Hematopoietic multipotent progenitor cell treated with erythropoietin and hydrocortisone succinate and interleukin-3 and kit ligand, for 8 days (in vitro differentiated cells): ENCODE measurements at places on chromosomes 4 and X.

DNA sequence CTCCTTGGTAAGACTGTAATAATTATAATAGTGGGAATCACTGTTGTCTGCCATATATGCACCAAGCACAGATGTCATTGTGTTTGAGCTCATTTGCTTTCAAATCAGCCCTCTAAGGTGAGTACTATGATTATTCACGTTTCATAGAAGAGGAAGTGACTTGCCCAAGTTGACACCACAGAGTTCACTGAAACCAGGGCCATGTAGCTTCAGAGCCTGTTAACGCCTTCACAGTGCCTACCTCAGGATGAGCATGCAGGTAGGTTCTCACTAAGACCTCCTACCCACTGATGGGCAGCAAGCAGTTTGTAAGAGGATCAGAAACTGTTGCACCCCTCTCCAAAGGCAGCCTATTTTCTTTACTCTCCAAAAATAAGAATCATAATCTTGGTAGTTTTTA lies 27.4 kb downstream of the TMPRSS11A start:
- no peak for DNase-seq

DNA sequence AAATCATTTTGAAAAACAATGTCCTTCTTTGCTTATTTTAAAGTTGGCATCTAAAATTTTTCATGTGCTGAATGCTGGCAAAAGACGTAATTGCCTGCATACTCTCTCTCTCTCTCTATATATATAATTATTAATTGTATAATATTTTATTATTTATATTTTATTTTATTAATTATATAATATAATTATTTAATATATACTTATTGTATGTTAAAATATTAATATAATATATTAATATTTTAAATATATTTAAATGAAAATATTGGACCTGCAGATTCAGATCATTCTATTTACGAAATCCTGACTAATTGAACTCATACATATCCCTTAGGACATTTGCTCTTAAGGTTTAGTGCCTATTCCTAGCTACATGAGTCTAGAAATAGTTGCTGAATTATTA lies 144.7 kb upstream of the VCX start:
- DNase-seq, result no peak

GRCh38 chr4:109303140-109303496 lies 660 bp upstream of the COL25A1 start:
- DNase-seq, result no peak

DNA sequence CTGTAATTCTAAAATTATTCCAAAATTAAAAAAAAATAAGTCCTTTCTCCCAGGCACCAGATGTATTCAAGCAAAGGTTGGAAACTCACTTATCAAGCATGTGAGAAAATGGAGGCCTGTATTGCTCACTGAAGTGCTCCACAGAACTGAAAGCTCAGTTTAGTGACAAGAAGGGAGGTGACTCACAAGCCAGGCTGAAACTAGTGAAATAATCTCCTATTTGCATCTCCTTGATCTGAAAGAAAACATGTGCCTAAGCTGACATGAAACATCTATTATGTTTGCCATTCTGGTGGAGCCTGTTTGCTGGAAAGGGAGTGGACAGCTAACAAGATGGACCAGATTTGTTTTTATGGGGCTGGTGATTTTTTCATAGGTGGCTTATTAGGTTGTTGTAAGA lies 54.0 kb upstream of the AMELX start:
- DNase-seq, result peak; percentile 15

GRCh38 chr4:73086095-73086868 lies 16.8 kb upstream of the COX18 start:
- no peak for DNase-seq

- no peak for DNase-seq
Measured at GRCh38 chr4:148007314-148007760, 275.4 kb downstream of the ARHGAP10 start.

GRCh38 chrX:150694738-150695410 lies 1.7 kb downstream of the MTMR1 start:
- no peak for DNase-seq

DNA sequence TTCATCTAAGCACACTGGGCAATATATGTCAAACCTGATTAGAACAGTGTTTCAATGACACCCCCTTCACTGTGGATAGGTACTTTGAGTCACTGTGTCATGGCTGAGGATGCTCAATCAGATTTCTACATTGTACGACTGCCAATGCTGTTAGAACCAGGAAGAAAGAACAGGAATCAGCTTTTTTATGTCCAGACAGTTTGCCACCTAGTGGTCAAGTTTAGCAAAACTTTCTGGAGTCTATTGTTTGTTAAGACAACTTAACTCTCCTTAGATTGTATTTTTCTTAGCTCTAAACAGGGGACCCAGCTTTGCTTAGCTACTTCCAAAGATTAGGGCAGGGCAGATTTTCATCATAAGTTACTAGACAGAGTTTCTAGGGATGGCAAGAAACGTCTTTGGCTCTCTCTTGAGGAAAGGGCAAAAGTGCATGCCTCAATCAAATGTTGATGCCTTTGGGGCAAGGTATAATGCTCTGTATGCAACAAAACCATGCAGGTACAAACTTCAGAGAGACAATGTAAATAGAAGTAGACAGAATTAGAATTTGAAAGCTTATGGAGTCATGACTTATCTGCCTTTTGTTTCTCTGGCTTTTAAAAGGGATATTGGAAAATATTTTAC lies 40.5 kb upstream of the BMP3 start:
- peak; percentile 68 for DNase-seq

DNA sequence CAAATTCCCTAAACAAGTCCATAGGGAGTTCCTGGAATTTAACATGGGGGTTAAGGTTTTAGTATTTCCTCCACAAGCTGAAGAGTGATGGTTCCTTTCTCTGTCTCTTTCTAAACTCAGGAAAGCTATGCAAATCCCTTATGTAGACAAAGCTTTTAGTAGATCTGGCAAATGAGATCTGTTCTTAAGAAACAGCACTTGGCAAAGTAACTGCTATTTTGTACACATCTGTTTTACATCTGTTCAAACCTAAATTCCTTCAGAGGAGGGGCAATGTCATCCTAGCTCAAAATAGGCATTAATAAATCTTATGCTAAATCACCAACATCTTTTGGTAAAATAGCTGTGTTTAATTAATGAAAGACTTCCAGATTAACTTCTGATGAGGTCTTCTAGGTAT lies 137.8 kb upstream of the TBC1D9 start:
- DNase-seq, result no peak

- DNase-seq, result no peak
Measured at GRCh38 chrX:149638860-149639259, 7.3 kb upstream of the TMEM185A start.

- no peak for DNase-seq
Measured at GRCh38 chr4:170741856-170742255, 652.1 kb upstream of the AADAT start.

GRCh38 chr4:60452266-60452665 lies 747.9 kb upstream of the ADGRL3 start:
- DNase-seq, result no peak

GRCh38 chrX:68719181-68719903 lies 71.9 kb downstream of the STARD8 start:
- no peak for DNase-seq

GRCh38 chr4:174303687-174304086 lies 20.0 kb downstream of the CEP44 start:
- no peak for DNase-seq

DNA sequence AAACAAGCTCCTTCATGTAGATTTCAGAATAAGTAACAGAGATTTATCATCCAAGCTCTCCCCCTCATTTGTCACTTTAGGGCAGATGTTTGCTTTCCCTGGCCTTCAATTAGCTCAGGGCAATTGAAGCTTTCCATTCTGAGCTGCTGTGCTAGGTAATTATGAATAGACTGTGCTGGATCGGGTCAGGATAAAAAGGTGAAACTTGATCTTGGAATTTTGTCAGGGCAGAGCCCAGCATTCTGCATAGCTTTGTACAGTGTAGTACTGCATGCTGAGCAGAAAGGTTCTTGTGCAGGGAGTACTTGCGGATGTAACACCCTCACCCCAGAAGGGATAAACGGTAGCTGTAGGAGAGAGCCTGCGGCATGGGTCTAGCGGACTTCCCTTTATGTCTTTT lies 64.0 kb upstream of the CLDN34 start:
- DNase-seq, result no peak

- no peak for DNase-seq
Measured at GRCh38 chr4:94256144-94256783, 48.6 kb downstream of the SMARCAD1 start.

DNA sequence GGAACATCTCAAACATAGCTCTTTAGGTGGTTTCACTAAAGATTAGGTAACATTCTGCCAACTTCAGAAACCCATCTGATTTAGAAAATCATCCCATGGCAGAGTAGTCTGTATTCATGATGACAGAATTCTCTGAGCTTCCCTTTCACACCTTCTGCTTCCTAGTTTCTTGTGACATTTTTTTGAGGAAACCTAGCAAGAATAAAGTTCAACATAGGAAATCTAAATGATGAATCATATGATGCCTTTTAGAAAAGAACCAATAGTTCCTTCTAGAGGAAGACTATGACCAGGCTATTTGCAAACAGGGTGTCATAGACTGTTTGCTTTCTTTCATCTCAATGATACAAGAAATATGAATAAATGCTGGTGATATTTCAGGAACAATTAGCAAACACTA lies 49.8 kb upstream of the CAMK2D start:
- DNase-seq, result no peak

DNA sequence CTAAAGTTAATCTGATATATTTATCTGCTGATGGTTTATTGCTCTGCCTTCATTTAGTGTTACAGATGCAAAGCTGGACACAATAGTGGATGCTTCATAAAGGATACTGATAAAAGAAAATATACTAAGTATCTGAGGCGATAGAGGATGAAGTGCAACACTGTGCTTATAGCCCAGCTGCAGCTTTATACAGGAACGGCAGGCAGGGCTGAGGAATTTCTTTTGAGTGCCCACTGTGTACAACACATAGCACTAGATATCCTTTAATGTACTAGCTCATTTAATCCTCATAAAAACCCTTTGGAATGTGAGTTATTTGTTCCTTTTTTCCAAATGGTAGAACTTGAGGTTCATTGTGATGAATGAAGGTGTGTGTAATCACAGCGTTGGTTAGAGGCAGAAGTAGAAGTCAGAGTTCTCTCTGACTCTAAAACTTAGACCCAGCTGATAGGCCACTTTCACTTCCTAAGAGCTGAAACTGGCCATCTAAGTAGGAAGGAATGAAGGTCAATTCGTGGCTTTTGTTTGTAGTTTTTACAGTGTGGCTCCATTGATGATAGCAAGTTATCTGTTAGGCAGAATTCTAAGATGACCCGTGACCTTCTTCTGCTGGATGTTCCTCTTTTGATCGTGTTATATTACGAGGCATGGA lies 138.0 kb downstream of the VEGFC start:
- DNase-seq, result no peak

- no peak for DNase-seq
Measured at GRCh38 chrX:63513825-63514568, 162.9 kb upstream of the SPIN4 start.

- no peak for DNase-seq
Measured at GRCh38 chr4:16692524-16692923, 205.9 kb downstream of the LDB2 start.

DNA sequence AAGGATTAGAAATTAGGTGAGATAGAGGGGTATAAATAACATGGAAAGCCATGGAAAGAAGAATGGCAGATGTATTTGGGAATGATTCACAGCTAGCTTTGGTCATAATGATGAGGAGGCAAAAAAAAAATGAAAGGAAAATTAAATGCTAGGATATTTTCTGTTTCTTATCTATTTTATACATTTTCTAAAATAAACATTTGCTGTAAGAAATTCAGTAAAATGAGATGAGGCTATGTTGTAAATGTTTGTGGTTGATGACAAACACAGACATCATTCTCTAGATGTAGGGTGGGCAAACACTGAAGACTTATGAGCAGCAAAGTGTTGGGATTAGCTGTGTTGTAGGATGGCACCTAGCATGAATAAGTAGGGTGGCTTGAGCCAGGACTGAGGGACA lies 407.1 kb downstream of the IL15 start:
- DNase-seq, result no peak

GRCh38 chrX:41923211-41923977 lies at the start of gene CASK:
Gene CASK (minus strand): TSS chrX:41923554. CDS start chrX:41922988, 566 bp downstream.
- DNase-seq, result peak; percentile 86

DNA sequence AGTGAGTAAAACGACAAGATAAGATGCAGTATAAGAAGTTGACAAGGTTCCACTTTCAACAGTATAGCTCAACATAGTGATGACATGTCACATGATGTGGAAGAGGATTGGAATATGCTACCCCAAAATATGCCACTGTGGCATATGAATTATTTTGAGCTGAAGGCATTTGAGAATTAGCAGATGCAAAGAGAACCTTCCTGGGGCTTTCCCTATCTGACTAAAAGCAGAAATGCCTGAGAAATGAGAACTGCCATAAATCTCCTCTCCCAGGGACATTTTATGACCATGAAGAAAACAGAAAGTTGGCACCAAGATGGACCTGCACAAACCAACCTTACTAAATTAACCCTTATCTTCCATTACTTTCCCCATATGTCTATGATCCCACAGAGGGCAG lies 24.8 kb downstream of the CDKN2AIP start:
- no peak for DNase-seq

DNA sequence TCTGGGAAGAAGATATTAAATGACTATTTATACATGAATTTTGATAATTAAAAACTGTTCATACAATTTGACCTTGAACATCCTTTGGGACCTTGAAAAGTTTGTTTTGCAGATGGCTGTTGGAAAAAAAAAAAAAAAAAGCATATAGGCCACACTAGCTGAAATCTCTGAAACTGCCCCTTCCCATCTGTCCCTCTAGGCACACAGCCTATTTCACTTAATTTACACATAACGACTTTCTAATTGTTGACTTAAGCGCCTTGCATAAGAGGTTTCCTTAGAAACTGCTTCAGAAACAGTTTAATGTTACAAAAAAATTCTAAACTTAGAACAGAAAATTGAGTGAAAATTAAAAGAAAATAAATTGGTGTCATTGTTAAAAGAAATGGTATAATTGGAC lies 131.0 kb downstream of the COX18 start:
- DNase-seq, result no peak

GRCh38 chr4:116101321-116101720 lies 984.1 kb downstream of the TRAM1L1 start:
- DNase-seq, result no peak
